ENCODE measurements at places on chromosomes 13 and 19. TPM values are rescaled to one million over a fixed set of nuclear protein-coding genes. Genes with fewer than 3 reads are reported as not detected.

- DNase-seq = peak; percentile 49
These were observed 458.1 kb upstream of the ARGLU1 start for GRCh38 chr13:107025991-107026390.

DNA sequence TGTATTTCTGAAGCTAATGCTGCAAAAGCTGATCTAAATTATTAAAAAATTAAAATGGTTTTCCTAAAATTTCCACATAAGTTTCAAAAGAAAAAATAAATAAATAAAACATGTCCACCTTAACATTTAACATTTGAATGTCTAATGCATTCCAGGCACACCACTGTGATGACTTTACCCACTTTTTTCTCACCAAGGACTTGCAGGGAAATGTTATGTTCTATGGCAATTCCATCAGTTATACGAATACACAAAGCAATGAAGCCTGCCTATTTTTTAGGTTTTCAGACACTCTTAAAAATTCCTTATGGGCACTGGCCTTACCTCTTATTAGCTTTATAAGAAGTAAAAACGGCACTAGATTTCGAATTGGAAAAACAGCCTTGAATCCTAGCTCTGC, 10.2 kb downstream of the TSC22D1 start:
- no peak for DNase-seq

DNA sequence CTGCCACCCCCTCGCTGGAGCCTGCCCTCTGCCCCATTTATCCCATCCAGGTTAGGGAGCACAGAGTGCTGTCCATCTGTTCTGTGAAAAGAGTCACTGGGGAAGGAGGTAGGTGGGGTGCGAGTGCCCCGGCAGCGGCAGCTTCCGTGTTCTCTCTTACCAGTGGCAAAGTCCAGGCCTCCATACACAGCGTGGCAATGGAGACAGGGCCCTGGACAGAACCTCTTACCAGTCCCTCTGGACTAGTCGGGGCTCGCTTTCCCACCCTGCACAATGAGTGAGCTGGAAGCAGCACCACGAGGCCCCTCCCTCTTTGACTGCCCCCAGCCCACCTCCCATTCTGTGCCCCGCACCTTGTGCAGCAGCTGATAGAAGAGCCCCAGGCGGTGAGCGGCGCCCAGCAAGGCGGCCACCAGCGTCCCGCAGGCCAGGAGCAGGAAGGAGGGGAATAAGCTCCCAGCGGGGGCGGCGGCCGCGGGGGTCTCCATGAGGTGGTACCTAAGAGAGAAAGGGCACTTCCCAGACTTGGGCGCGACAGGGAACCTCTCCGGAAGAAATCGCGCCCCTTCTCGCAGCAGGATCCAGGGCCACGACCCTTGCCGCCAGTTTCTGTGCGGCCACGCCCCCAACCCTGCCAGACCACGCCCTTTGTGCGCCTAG, 17.5 kb downstream of the SYDE1 start:
- no peak for DNase-seq

GRCh38 chr19:7698583-7698982, 3.3 kb downstream of the FCER2 start:
- no peak for DNase-seq

GRCh38 chr13:57629821-57630235, 1.7 kb upstream of the PCDH17 start:
- DNase-seq = peak; percentile 23

- DNase-seq = peak; percentile 46
These were observed 2.9 kb downstream of the UBL3 start for GRCh38 chr13:29847501-29847983.

DNA sequence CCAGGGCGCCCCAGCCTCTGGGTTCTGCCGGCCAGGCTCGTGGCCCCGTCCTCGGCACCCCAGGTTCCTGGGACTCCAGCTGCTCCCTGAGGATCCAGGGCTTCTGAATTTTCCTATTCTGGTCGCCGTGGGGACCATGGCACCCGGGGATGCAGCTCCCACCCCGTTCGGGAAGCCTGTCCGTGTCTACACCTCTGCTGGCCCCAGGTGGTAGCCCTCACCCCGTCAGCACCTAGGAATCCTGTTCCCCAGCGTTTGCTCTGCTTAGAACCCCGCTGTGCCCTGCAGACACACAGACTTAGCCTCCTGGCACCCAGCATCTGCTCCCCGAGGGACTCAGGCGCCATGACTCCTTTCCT, 960 bp downstream of the PPFIA3 start:
- DNase-seq = no peak

The SPACA4 gene
- not detected for total RNA-seq

The CCL25 gene
- not detected for total RNA-seq

The MISP gene
- total RNA-seq = 130 TPM

The RASGRP4 gene
- total RNA-seq = not detected

The PSG7 gene
- not detected for total RNA-seq

Measured in PC-3 (cell line).